ENCODE measurements at places on chromosomes 2 and 18. TPM values are rescaled to one million over a fixed set of nuclear protein-coding genes. Genes with fewer than 3 reads are reported as not detected.

TPRKB gene
- total RNA-seq: 30.6 TPM

KCNG2 gene
- total RNA-seq: not detected

KLHL41 gene
- 163 TPM for total RNA-seq

KCNIP3 gene
- total RNA-seq: 4.6 TPM

HES6 gene
- 2.7 TPM for total RNA-seq

DNER gene
- 2.3 TPM for total RNA-seq

SNRNP200 gene
- 54.8 TPM for total RNA-seq

PFN4 gene
- 0.74 TPM for total RNA-seq

VAMP8 gene
- total RNA-seq: 15.5 TPM

EPB41L3 gene
- 6.3 TPM for total RNA-seq

RGPD3 gene
- total RNA-seq: not detected

- DNase-seq: no peak
Observed at GRCh38 chr2:120844070-120844738, 108.5 kb downstream of the GLI2 start.

DNA sequence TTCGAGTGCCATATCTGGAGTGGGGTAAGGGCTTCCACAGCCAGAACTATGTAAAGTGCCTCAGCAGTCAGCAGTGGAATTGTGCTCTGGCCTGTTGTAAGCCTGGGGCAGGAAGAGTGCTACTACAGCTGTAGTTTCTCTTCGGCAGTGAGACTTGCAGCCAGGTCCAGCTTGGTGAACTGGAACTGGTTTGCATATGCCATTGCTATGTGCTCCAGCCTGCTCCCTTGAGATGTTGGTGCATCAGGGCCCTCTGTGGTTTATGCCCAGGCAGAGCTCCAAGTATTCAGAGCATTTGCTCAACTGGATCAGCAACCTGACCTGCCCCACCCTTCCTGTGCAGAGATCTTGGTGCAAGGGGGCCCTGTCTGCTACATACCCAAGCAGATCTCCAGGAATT lies 47.8 kb downstream of the ZNF804A start:
- no peak for DNase-seq

- DNase-seq: no peak
Observed at GRCh38 chr2:79910643-79911042, 393.9 kb downstream of the LRRTM1 start.

- no peak for DNase-seq
Observed at GRCh38 chr18:62992877-62993365, 277.6 kb downstream of the PHLPP1 start.

DNA sequence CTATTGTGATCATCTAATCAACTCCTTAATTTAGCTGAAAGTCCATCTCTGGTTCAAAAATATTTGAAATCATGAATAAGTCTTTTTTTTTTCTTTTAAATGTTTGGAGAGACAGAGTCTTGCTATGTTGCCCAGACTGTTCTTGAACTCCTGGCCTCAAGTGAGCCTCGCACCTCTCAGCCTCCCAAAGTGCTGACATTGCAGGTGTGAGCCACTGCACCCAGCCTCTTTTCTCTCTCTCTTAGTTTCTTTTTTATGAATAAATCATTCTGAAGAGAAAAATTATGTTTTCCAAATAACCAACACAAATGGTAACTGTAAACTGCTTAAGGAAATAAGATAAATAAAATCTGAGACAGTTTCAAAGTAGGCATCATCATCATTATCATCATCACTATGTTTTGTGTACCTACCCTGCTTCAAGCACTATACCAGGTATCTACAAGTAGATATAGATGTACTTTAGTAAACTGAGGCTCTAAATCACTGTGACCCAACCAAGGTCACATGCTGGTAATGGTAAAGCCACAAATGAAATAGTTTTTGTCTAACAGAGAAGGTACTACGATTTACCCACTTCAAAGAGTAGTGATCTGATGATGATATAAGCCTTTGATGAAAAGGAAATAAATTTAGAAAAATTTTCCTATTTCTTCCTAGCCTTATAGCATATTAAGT lies 5.0 kb upstream of the NBAS start:
- no peak for DNase-seq

DNA sequence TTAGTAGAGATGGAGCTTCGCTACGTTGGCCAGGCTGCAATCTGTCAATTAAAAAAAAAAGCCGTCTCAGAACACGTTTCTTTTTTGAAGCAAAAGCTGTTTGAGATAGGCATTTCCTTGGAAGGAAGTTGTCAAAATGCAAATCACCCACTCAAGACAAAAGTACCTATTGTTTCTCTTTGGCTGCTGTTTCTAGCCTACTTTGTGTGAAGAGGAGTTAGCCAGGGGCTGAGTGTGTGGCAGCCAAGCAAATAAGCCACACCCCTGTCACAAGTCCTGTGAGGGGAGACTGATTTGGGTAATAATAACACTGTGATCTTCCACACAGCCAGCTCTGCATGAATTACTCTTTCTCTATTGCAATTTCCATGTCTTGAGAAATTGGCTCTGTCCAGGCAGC lies 47.4 kb upstream of the CDCA7 start:
- DNase-seq: no peak

DNA sequence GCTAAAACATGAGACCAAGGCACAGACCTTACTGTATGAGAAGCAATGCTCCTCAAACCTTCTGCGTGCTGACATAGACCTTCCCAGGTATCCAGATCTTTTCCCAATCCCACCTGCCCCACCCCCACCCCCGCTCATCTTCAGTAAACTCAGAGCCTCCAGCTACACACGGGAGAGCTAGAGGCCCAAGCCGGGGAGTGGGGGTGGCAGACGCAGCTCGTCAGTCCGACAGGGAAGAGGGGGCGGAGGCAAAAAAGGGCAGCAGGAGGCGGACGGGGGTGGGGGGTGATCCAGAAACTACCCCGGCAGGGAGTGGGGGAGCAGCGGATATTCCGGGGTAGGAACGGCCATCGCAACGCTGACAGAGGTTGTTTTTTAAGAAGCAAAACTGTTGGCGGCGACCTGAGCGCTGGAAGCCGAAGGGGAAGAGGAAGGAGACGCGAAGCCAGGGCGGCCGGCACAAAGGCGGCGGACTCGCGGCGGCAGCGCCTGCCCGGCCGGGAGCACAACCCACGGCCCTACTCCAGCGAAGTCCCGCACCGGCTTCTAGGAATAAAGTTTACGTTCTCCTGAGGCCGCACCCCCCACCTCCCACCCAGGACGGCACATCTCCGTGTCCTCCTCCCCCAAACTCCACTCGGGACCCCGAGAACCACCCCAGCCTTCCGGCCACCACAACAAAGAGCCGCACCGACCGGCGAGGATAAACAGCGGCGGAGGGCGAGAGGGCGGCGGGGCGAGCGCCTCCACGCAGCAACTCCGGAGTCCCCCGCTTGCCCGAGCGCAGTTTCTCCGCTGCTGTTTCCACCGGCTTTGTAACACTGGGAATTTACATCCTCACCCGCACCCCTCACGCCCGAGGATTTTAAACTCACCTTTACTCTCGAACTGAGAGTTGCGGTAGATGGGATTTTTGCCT lies 722 bp downstream of the BAZ2B start:
- DNase-seq: peak; percentile 91

- DNase-seq: no peak
Observed at GRCh38 chr2:171836146-171836910, 57.7 kb downstream of the SLC25A12 start.

DNA sequence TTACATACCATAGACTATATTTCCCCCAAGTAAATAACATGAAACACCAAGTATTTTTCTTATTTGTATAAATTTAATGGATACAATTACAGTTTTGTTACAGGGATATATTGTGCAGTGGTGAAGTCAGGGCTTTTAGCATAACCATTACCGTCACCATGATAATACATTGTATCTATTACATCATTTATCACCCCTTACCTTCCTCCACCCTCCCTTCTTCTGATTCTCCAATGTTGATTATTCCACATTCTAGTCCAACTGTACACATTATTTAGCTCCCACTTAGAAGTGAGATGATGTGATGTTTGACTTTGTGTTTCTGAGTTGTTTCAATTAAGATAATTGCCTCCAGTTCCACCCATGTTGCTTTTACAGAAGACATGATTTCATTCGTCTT lies 35.2 kb upstream of the NETO1 start:
- no peak for DNase-seq

- DNase-seq: no peak
Observed at GRCh38 chr2:190693533-190694232, 44.8 kb downstream of the NAB1 start.

DNA sequence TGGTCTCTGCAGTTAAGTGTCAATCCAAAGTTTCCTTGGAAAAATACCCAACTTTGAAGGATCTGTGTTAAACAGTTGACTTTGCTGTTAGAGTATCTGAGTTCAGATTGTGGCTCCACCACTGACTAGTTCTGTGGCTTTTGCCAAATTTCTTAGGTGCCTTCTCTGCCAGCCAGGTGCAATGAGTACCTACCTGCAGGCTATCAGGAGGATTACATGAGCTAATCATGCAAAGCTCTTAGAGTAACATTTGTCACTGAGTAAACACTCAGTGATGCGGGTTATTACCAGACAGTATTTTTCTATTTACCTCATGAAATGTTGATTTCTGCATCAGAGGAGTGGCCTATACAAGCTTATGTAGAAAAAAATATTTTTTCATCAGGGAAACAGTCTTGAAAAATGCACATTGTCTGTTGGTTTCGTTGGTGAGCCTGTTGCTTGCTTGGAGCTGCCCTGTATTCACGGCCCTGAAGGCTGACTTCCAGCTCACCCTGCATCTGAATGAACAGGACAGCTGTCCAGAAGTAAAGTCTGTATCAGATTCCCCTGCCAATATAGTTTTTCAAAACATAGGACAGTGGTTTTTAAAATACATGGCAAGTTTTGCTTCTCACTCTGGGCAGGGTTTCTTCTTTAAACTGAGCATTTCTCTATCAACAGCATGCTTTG lies 235.1 kb downstream of the CDCA7 start:
- DNase-seq: no peak

GRCh38 chr2:23604731-23605130 lies 219.8 kb downstream of the KLHL29 start:
- DNase-seq: no peak

- peak; percentile 79 for DNase-seq
Observed at GRCh38 chr2:74548900-74549826, 4.6 kb downstream of the LOXL3 start.

GRCh38 chr2:34498561-34498960 lies 899.5 kb upstream of the FAM98A start:
- no peak for DNase-seq

GRCh38 chr2:64222351-64222750 lies 78.1 kb upstream of the PELI1 start:
- no peak for DNase-seq

- DNase-seq: no peak
Observed at GRCh38 chr2:151789055-151789834, 39.0 kb downstream of the ARL5A start.

DNA sequence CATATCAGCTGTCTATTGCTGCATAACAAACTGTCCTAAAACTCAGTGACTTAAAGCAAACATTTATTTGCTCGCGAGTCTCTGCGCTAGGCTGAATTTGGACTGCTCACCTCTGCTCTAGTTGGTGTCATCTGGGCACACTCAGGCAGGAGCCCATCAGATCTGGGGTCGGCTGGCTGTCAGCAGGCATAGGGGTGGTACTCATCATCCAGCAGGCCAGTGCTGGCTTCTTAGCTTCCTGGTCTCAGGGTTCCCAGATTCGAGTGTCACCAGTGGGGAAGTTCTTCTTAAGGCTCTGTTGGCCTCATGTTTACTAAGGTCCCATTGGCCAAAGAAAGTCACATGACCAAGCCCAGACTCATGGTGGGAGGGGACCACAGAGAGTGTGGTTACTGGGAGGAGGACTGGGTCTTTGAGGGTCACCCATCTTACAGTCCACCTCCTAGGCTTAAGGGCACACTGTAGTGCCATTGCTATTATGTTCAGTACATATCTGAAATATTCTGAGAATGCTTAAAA lies 71.6 kb upstream of the ATG16L1 start:
- DNase-seq: no peak

GRCh38 chr2:28676152-28676835 lies 75.3 kb upstream of the PPP1CB start:
- DNase-seq: no peak

Measured in left ventricle myocardium inferior (tissue), 1 donor.